Suppressor macrophage treated with lipopolysaccharide for 1 hour (primary cell): ENCODE measurements at places on chromosomes 5 and 9.

DNA sequence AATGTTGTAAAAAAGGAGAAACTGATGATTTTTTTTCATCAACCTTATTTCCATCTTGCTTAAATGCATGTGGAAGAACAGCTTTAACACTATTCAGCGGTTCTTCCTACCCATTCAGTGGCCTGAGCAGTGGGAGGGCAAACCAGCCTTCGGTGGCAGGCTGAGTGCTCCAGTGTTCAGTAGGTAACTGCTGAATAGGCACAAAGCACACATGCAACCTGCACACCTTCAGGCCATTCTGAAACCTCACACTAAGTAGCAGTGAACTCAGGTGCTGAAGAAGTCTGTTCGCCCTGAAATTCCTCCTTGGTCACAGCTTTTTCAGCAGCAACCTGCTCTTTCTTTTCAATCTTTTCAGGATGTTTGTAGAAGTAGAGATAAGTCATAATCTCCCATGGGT, 26.1 kb downstream of the FBXO4 start:
- no peak for DNase-seq

DNA sequence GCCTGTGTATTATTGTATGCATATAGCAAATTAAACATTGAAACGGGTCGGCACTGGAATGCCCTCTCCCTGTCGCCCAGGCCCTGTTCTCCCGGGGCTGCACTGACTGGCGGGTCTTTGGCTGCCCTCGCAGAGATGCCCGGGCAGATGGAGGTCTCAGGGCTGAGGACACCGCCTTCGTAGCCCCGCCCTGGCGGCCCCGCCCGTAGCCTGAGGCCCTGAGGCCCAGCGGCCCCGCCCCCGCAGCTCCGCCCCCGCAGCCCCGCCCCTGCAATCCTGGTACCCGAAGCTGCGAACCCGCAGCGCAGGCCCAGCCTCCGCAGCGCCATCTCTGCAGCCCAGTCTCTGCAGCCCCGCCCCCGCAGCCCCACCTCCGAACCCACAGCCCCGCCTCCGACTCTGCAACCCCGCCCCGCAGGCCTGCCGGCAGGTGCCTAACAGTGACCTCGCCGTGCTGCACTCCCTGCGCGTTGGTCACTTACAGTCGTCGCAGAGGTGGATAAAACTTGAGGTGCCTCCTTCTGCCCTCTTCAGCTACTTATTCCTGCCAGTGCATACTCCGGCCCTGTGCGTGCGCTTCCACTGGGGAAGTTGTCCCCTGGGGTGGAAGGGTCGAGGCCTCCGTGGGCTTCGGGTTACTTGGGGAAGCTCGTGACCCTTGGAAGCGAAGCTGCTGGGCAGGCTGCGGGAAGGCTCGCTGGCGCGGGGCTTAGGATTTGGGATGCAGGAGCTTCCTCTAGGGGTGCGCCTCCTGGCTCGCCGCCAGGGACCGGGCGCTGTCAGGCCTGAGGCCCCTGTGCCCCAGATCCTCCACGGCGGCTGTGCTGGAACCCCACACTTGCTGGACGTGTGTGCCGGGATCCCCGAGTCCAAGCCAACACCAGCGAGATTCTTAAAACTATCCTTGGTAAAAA, 72.3 kb downstream of the ICE1 start:
- peak; percentile 45 for DNase-seq

- no peak for DNase-seq
Observed at GRCh38 chr5:82365026-82365425, 86.9 kb upstream of the RPS23 start.

DNA sequence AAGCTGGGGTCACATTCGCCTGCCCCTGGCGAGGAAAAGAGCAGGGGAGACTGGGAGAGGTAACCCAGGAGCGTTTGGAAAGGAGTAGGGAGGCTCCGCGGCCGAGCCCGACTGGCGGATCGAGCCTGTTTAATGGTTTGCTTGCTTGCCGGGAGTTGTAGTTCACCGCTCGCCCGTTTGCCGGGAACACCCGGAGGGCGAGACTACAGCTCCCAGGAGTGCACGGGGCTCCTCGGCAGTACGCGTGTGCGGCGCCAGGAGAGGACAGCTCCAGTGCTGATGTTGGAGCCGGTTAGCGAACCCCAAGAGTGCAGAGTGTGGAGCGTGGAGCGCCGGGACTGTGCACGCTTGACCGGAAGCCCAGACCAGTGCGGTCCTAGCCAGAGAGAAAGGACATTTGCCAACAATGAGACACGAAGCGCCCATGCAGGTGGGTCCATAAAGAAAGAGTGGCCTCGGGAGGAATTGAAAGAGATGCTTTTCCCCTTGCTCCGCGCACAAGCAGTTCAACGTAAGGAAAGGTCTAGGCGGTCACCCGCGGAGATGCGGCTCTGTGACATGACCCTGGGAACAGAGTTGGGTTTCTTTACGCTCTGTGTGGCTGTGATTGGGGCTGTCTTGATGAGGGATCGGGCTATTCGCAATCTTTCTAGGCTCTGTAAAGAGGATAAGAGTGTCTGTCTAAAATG, at the start of gene RAB3C:
Gene RAB3C, plus strand, starts transcription at position 273 of the 689 bp plus-strand sequence. Its CDS starts 134 bp downstream, at position 407.
- peak; percentile 94 for DNase-seq

DNA sequence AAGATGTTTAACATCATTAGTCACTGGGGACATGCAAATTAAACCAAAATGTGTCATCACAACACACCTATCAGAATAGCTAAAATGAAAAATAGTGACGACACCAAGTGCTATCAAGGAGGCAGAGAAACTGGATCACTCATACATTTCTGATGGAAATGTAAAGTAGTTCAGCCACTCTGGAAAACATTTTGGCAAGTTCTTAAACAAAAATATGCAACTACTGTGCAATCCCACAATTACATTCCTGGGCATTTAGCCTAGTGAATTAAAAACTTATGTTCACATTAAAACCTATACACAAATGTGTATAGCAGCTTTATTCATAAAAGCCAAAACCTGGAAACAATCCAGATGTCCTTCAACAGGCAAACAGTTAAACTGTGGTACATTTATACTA, 53.1 kb downstream of the SVEP1 start:
- no peak for DNase-seq

DNA sequence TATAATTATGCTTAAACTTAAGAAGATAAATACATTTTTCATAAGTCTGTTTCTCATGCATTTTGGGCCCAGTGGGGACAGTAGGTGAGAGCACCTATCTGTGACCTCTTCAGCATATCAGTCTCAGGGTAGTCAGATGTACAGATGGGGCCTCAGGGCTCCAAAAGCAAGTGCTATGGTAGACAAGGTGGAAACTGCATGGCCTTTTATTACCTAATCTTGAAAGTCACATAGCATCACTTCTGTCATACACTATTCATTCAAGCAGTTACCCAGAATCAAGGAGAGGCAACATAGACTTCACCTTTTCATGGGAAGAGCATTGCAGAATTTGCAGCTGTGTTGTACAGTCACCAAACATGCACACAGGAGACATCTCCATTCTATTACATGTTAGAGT, 94.8 kb downstream of the SV2C start:
- DNase-seq: no peak

DNA sequence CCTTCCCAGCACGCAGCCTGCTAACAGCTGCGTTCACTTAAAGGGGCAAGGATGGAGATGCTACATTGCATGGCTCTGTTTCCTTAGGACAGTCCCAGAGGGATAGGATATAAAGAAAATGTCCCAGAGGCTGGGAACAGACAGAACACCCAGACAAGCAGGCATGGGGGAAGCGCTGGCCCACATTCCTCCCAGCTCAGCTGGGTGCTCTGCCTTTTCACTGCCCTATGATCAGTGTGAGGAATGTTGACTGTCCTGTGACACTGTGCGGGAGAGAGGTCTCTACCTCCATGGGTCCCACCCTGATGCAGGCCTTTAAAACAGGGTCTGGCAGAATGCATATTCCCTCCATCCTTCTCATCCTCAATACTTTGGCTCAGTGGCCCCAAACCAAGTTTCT, 459.4 kb upstream of the DMAC1 start:
- no peak for DNase-seq

- peak; percentile 39 for DNase-seq
Observed at GRCh38 chr9:96382175-96382574, 1.3 kb downstream of the SLC35D2 start.

DNA sequence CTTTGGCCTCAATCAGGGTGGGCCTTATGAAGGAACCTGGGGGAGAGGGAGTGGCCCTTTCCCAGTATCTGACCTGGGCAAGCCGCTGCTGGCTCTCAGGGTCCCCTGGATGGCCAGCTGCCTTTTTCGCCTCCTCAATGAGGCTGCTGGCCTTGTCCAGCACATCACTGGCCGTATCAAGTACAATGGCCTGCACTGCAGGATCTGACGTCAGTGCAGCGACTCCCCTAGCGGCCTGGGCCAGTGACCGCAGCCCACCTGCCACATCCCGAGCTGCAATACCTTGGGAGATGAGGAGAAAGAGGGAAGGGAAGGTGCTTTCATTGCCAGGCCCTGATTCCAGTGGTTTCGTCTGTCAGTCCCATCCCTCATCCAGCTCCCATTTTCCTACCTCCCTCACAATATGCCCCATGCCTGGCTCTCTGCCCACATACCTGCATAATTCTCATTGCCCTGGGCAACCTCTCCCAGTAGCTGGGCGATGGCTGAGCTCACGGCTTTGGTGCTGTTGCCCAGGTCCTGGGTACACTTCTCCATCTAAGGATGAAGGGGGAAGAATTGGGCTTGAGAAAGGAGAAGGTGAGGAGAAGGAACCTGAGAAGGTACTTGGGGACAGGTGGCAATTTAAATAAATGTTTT, 19.1 kb downstream of the TLN1 start:
- DNase-seq: no peak

DNA sequence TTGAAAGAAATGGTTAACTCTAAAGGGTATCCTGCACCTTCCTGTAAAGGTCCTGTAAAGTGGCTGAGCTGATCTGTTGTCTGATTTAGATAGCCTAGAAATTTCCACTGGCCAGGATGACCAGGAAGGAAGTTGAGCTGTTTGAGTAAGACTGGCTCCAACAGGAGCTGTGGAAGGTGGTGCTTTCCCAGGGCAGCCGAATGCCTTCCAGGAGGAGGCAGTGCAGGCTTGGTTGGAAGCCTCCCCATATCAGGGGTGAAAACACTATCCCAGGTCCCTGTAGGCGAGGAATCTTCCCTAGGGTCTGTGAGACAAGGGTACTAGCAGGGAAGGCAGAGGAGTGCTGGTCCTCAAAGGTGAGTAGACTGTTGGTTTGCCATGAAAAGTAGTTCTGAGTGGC, 98.4 kb downstream of the LIX1 start:
- peak; percentile 48 for DNase-seq

- peak; percentile 25 for DNase-seq
Observed at GRCh38 chr9:132673355-132673754, 3.1 kb downstream of the GTF3C4 start.

- DNase-seq: no peak
Observed at GRCh38 chr9:120536949-120537640, 42.9 kb downstream of the CDK5RAP2 start.

- DNase-seq: no peak
Observed at GRCh38 chr5:125499636-125500332, 753.3 kb upstream of the ZNF608 start.

GRCh38 chr9:5773324-5773999, 59.5 kb downstream of the ERMP1 start:
- DNase-seq: no peak

DNA sequence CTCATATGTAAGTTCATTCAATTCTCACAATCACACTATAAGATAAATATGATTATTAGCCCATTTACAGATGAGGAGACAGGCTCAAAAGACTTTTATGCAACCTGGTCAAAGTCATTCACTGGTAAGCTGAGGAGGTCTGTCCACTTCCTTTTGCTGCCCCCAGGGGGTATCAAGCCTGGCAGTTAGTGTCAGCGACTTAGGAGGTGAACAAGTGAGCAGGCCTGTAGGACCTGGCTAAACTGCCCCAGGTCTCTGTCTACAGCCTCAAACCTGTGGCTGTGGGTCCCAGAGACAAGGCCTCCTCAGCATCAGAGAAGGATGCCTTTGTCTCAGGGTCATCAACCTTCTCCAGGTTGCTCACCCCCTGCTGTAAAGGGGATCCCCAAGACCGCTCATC, 10.4 kb downstream of the TGFBI start:
- no peak for DNase-seq

- DNase-seq: no peak
Observed at GRCh38 chr5:143212261-143212660, 191.2 kb downstream of the NR3C1 start.

GRCh38 chr5:52776116-52776515, 11.6 kb upstream of the ITGA1 start:
- no peak for DNase-seq

DNA sequence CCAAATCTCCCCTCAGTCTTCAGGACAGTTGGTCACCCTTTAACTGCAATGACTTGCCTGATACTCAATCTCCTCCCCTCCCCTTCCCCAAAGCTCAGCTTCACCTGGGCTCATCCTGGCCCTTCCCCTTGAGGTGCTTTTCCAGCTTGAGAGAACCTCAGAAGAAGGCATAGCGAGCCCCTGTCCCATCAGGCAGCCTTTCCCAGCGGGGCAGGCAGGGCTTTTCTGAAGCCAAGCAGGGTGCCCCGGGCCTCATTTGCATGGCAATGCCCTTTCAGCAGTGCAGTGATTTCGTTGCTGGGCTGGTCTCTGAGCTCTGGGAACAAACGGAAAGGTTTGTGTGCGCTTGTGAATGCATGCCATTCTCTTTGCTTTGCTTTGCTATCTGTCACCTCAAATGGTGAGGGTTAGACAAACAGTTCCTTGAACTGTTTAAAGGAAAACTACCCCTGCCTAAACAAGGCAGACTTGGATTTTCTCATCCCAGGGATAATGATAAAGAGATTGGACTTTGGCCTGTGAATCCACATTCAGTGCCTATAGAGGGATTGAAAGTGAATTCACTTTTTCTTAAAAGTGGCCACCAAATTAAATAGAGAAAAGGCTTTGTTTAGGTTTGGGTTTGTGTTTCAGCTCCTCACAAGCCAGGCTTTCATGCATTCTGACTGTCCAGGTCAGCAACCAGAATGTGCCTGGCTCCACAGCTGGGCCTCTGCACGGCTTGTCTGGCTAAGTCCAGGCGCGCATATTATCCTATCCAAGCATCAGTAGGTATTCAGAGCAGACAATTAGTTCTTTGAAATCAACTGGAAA, 165.3 kb downstream of the ZNF608 start:
- DNase-seq: no peak
